ENCODE measurements at places on chromosomes 1 and 21.

GRCh38 chr1:240404286-240404685, 207.7 kb downstream of the GREM2 start:
- no peak for DNase-seq

- no peak for DNase-seq
These were observed 29.1 kb downstream of the B3GALT2 start for GRCh38 chr1:193157360-193157759.

GRCh38 chr1:167996266-167996665, 59.4 kb upstream of the MPC2 start:
- DNase-seq = no peak

DNA sequence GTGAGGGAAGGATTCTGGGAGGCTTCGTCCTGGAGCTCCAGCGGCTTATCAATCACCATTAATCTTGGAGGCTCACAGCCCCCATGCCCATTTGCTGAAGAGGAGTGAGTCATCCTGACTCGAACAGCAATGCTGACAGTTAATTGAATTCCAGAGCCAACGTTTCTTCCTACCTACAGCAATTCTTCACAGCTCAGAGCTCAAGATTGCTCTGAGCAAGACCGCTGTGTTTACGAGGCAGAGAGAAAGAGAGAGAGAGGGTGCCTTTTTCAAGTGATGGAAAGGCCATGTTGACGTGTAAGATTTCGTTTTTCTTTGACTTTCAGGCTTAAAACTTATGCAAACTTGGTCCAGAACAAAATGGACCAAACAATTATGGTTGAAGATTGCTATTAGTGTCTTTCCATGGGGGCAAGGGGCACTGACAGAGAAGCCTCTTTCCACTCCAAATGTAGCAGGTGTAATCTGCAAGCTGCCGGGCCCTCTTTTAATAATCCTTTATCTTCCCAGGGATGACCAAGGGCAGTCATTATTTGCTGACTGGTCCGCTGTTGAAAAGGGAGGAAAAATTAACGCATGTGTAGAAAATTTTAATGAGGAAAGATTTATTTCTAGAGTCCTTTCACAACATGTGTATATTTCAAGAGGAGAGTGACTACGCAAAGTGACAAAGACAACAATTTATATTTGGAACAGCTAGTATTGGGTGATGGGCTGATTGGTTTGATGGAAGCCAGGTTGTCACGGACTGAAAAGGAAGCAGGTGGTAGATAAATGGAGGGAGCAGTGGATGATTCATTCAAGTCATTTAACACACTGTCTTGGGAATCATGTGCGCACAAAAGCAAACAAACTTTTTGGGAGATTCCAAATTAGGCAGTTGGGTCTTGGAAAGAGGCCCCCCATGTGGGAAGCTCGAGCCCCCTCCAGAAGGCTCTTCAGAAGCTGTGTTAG, 136.1 kb upstream of the IRF2BP2 start:
- DNase-seq = peak; percentile 44
